ENCODE measurements at places on chromosomes 2 and 18.

DNA sequence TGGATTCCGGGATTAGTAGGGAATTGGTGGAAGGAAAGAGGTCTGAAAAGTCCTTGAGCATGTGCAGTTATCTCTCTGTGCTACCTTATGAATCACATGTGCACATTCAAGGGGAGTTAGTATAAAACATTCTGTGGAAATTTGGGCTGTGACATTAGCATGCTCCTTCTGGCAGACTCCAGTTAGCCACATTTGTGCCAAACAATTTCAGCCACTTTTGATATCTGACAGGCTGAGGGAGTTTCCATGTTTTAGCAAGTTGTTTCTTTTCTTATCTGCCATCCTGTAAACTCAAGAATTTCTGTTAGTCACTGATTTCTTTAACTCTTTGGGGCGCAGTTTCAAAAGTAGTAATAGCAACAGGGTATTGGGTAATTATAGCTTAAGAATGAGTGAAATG, 28.3 kb upstream of the GYPC start:
- DNase-seq, result no peak

- DNase-seq, result no peak
Observed at GRCh38 chr2:16478434-16479210, 187.0 kb downstream of the CYRIA start.

DNA sequence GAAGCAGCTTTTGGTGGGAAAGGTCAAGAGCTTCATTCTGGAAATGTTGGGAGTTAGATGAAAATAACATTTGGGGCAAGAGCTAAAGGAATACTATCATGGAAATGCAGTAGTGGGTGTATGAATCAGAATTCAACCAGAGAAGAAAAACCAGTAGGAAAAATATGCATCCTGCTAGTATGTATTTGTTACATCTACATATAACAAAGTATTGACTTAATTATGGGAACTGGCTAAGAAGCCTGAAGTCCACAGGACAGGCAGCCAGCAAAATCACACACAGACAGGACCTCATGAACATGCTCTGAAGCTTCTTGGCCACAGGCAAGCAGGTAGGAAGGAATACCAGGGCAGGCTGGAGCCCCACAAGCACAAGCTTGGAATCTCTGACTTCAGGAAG, 185.8 kb downstream of the FBXO15 start:
- no peak for DNase-seq

GRCh38 chr2:240197462-240198139, 57.1 kb upstream of the OTOS start:
- DNase-seq, result no peak

DNA sequence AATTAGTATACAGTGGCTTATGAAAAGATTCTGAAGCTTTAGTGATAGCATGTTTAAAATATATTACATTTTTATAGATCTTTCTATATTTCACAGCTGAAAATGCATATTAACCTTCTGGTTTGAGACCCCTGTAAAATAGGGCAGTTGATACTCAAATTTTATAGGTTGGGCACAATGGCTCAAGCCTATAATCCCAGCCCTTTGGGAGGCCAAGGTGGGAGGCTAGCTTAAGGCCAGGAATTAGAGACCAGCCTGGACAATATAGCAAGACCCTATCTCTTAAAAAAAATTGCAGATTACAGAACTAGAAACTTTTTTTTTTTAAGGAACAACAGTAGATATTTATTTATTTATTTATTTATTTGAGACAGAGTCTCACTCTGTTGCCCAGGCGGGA, 31.2 kb downstream of the NBEAL1 start:
- DNase-seq, result no peak

DNA sequence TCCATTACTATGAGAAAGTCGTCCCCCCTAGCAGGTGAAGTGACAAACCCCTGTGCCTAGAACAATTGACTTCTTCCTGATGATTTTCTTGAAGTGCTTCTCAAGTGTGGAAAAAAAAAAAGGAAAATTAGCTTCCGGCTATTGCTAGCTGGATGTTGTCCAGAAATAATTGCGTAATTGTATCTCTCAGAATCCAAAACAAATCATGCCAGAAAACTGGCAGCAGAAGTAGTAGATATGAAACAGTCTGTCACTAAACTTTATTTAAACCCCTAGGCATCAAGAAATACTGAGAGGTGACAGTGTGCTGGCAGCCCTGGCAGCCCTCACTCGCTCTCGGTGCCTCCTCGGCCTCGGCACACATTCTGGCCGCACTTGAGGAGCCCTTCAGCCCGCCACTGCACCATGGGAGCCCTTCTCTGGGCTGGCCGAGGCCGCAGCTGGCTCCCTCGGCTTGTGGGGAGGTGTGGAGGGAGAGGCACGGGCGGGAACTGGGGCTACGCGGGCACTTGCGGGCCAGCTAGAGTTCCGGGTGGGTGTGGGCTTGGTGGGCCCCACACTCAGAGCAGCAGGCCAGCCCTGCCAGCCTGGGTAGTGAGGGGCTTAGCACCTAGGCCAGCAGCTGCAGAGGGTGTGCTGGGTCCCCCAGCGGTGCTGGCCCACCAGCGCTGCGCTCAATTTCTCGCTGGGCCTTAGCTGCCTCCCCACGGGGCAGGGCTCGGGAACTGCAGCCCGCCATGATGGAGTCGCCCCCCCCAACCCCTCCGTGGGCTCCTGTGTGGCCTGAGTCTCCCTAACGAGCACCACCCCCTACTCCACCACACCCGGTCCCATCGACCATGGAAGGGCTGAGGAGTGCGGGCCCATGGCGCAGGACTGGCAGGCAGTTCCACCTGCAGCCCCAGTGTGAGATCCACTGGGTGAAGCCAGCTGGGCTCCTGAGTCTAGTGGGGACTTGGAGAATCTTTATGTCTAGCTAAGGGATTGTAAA, 80.5 kb upstream of the ABCA12 start:
- no peak for DNase-seq

- no peak for DNase-seq
Observed at GRCh38 chr2:73896362-73897239, 3.8 kb downstream of the ACTG2 start.

- DNase-seq, result no peak
Observed at GRCh38 chr2:5690286-5690685, 1.9 kb upstream of the SOX11 start.

DNA sequence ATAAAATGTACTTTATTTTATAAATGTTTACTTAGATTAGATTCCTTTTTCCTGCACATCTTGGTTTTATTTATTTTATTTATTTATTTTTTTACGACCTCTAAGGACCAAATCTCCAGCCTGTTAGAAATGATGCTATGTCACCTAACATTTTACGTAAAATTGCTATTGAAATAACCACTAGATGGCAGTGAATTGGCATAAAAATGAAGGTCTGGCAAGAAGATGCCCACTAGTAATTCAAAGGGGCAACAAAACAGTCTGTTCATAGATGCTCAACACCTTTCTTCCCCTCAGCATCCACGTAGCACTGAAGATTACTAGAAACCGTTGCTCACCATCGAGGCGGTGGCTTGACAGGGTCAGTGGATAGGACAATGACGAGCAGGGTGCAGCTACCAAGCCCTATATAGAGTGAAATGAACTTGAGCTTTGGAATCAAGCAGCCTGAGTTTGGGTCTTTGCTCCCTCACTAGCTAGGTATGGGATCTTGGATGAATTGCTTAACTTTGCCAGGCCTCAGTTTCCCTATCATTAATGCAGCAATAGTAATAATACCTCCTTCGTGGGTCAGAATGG, 128.7 kb upstream of the L3MBTL4 start:
- DNase-seq, result no peak

- DNase-seq, result no peak
Observed at GRCh38 chr18:67475673-67476072, 40.8 kb downstream of the DSEL start.

GRCh38 chr18:68693091-68693815, 21.7 kb downstream of the TMX3 start:
- no peak for DNase-seq

- DNase-seq, result no peak
Observed at GRCh38 chr2:204207866-204208265, 271.3 kb downstream of the ICOS start.

DNA sequence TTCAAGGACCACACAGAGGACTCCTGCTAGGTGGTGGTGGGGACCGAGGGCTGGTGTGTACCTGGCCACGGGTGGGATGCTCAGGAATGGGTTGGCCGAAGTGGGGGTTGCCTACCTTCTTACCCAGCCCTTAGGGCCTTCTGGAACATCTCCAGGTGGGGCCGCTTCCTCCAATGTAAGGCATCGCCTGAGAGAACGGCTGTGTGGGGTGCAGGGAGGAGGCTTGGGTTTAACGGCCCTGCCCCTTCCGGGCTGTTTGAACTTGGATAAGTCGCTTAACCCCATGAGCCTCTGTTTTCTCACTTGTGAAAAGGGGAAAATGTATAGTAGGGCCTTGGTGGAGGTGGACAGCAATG, 35.0 kb downstream of the EMILIN2 start:
- no peak for DNase-seq

GRCh38 chr18:46250084-46250811, 146.1 kb downstream of the HAUS1 start:
- DNase-seq, result peak; percentile 32

- no peak for DNase-seq
Observed at GRCh38 chr2:191316246-191316994, 71.2 kb downstream of the MYO1B start.

DNA sequence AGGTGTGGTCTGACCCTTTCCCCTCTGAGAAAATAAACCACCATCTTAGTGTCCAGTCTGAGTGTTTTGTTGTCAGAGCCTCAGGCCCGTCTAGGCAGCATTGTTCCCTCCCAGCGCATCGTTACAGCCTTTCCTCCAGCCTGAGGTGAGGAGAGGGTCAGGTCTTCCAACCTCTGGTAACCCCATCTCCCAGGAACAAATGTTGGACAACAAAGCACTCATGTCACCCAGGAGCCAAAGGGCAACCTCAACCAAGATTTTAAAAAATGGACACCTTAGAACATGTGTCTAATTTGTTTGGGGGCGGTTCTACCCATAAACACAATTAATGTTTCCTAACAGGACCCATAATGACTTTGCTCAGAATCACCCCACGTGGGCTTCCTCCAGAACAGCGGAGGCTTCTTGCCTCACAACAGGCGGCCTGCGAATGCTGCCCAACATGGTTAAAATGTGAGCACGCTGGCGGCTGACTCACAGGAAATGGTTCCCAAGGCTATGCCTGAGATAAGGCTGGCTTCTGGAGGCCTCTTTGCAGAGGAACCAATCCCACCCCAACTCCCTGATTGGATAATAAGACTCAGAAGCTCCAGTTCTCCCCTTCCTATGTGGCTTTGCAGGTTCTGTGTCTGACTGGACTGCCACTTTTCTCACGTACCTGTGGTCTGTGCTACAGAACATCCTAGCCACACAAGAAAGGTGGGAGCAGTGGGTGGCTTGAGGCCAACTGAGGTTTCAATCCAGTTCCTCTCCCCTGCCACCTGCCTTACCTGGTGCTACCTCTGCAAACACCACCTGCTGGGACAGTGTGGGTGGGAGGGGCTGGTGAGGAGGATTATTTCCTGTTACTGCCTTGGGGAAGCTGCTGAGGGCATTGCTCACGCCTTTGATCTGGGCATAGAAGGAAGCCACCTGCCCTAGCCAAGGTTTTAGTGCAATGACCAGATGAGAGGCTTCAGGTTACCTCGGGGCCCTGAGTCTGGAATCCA, 108.8 kb downstream of the B3GNT2 start:
- no peak for DNase-seq

GRCh38 chr2:42914860-42915259, 122.5 kb upstream of the HAAO start:
- DNase-seq, result no peak

DNA sequence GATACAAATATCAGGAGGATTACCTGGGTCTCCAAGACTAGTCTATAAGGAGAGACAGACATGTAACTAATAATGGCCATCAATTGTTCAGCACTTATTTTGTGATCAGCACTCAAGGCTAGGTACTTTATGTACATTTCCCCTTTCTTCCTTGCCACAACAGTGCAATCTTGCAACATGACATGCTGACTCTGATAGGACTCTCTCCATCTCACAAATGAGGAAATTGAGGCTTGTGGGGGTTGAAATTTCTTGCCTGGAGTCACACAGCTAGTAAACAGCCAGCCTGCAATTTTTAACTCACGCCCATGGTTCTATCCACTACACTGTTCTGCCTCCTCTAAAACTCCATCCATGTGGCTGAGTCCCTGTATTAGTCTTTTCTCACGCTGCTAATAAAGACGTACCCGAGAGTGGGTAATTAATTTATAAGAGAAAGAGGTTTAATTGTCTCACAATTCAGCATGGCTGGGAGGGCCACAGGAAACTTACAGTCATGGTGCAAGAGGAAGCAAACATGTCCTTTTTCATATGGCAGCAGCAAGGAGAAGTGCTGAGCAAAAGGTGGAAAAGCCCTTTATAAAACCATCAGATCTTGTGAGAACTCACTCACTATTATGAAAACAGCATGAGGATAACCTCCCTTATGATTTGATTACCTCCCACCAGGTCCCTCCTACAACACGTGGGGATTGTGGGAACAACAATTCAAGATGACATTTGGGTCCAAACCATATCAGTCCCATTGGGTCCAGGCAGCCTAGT, 302.4 kb downstream of the PLCL1 start:
- DNase-seq, result no peak

- peak; percentile 36 for DNase-seq
Observed at GRCh38 chr18:70491734-70492348, 203.0 kb downstream of the SOCS6 start.

DNA sequence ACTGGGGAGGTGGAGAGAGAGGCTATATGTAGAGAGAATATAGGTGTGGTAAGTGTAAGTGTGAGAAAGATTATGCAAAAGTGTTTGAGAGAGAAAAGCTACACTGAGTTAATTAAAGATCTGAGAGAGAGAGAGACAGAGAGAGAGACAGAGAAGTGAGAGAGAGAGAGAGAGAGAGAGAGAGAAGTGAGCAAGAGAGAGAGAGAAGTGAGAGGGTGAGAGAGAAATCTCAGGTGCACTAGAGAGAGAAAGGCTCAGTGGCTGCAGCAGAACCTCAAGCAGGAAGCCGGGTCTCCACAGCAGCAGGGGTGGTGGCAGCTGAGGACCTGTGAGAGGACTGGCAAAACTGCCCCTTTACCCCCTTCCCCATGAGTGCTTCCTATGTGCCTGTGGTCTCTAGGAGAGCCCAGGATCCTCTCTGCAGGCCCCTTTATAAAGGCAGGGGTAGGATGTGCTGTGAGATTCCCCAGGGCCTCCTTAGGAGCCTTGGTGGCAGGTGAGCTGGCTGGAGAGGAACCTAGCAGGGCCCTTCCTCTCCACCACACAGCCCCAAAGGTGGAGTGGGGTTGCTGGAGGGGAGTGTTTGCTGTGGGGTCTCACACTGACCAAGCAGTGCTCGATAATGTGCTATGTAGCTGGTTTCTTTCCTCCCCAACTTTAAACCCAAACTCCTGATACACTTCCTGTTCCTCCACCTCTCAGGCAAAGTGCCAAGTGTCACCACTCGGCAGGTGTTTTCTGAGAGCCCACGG, 52.6 kb downstream of the SLC4A5 start:
- peak; percentile 6 for DNase-seq
